ENCODE measurements at places on chromosomes 7 and 10.

GRCh38 chr10:31792745-31793144 is 135.9 kb downstream of the ARHGAP12 start:
- no peak for DNase-seq

- peak; percentile 30 for DNase-seq
These were observed 18.3 kb downstream of the LIPM start for GRCh38 chr10:88820748-88821401.

DNA sequence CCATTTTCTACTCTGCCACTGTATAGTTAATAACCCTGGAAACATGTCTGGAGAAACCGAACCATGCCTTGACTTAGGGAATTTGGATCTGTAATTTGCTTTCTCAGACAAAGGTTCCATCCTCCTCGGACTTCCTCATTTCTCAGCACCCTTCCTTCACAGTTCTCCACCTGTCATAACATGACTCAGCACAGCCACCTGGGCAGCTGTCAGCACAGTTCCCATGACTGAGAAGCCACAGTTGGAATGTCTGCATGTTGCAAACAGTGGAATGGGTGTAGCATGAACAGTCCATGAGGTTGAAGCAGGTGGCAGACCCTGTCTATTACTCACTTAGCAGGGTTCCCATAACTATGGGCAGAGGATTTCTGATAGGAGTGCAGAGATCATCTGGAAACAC is 634 bp upstream of the OR9A4 start:
- no peak for DNase-seq

GRCh38 chr7:44235066-44235465 is 34.3 kb downstream of the YKT6 start:
- DNase-seq, result no peak

DNA sequence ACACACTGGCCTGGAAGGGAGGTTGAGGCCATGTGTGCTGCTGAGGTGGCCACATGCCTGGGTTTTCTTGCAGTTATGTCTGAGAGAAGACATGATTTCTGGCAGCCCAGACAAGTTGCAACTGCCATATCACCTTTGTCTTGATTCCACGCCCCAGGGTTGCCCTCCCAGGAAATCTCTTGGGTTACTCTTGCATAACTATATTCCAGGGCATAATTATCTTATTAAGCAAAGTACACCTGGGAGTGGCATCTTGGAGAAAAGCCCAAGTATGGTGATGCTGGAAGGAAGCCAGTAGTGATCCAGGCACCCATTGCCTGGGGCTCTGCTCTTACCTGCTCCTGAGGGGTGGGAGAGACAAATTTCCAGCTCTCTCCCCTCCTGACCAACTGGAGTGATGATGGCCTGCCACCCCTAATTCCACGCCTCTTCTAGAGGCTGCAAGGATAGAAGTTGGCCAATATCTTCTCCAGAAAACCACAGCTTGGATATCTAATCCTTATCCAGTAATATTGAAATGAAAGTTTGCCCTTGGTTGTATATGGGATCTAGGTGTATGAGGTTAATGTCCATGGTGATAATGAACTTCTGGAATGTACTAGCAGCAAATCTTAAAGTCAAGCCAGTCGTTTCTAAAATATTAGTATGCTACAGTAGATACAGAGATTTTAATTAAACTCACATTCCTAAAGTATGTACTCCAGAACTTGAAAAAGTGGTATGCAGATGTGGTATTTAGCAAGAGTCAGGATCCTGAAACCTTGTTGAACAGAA is 5.0 kb downstream of the AKR1B10 start:
- DNase-seq, result no peak

GRCh38 chr7:46133072-46133471 is 212.0 kb upstream of the IGFBP3 start:
- DNase-seq, result no peak

GRCh38 chr7:112337892-112338291 is 112.4 kb upstream of the IFRD1 start:
- no peak for DNase-seq

DNA sequence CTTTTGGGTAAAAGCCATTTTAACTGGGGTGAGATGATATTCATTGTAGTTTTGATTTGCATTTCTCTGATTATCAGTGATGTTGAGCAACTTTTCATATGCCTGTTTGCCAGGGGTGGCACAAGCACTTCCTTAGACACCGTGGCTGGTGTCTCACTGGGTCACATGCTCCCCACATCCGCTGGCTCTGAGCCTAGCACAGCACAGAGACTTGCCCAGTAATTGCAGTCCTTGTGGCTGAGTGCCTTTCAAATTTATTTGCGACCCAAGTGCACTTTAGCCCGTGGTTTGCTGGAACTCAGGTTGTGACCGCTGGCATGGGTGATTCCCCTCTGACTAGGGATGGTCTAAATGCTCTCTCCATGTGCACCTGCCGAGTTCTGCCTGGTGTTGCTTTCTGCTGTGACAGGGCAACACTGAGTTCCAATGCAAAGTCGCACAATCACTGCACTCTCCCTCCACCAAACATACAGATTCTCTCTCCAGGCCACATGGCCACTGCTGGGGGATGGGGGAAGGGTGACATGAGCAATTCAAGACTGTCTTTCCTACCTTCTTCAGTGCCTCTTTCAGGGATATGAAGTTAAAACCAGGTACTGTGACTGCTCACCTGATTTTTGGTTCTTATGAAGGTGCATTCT is 66.5 kb downstream of the ZNF277 start:
- no peak for DNase-seq

DNA sequence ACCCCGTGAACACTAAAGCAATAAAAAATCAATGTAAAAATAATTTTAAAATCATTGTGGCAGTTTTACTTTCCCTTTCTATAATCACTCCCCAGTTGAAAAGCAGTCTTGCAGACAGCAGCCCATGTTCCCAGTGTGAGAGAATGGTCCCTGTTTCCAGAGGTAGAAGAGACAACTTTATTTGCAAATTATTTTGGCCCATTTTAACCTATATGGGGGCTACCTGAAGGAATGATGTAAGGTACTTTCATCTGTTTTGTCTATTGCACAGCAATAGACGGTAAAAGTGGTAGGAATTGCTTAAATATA is 559.8 kb downstream of the ZWINT start:
- DNase-seq, result no peak

- no peak for DNase-seq
These were observed 24.3 kb downstream of the GDI2 start for GRCh38 chr10:5788969-5789368.

- DNase-seq, result no peak
These were observed 36.6 kb upstream of the BHLHA15 start for GRCh38 chr7:98174334-98175259.

GRCh38 chr7:151173386-151174245 is 6.1 kb upstream of the GBX1 start:
- DNase-seq, result no peak

GRCh38 chr7:77327067-77327931 is 88.8 kb downstream of the GSAP start:
- no peak for DNase-seq

- no peak for DNase-seq
These were observed 213.3 kb downstream of the WDR11 start for GRCh38 chr10:121064491-121064890.

DNA sequence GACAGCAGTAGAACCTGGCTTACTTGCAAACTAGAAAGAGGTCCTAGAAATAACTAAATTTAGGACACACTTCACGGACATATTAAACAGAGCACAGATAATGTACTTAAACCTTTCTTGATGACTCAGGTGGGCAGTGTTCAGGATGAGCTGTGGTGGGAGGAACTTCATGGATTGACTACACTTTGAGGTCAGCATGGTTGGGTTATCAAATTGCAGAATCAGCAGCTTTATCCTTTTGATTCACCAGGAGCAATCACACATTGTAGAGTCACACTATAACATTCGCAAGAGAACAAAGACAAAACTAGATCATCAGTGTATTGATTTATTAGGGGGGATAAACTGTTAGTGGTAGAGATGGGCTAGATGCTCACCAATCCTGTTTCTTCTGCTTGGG is 38.6 kb upstream of the AGK start:
- DNase-seq, result no peak
